ENCODE measurements at places on chromosomes 7 and 10.

DNA sequence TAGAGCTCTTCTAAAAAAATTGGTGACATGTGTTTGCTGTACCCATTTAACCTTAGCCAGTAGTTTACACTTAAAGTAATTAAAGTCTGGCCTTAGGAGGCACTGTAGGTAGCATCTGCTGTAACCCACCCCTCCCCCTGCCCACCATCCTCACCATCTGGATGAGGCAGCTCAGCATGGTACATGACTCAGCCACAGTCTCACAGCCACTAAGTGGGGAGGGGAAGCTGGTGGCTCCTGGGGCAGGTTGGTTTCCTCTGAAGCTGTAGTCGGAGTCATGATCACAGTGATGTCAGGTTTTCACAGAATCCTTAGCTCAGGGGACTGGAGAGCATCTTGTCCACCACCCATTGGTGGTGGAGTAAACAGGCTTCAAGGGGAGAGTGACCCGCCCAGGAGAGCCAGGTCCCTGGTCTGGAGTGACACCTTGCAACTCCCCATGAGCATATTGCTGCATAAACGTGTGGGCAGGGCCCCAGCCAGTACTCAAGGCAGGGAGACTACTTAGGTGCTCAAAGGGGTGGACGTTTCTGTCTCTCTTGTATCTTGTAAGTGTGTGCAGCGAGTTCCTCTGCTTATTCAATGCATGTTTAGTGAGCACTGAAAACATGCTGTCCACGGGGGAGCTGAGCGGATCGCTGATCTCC is 125.9 kb downstream of the GRK5 start:
- DNase-seq = no peak

DNA sequence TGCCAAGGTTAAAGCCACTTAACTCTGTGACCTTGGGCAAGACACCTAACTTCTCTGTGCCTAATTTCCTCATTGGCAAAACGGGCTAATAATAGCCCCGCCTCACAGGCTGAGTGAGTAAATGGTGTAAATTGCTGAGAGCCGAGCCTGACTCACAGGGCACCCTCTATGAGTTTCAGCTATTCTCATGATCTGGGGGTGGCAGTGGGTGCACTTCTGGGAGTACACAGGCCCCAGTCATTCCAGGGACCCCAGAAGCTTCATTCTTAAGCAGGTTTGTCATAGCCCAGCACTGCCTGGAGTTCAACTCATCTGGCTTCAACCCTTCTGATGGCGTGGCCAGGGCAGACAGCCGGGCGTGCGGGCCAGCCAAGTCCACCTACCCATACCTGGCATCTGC is 137.2 kb downstream of the GRID1 start:
- no peak for DNase-seq

GRCh38 chr7:108463613-108464012 is 7.4 kb upstream of the NRCAM start:
- no peak for DNase-seq

DNA sequence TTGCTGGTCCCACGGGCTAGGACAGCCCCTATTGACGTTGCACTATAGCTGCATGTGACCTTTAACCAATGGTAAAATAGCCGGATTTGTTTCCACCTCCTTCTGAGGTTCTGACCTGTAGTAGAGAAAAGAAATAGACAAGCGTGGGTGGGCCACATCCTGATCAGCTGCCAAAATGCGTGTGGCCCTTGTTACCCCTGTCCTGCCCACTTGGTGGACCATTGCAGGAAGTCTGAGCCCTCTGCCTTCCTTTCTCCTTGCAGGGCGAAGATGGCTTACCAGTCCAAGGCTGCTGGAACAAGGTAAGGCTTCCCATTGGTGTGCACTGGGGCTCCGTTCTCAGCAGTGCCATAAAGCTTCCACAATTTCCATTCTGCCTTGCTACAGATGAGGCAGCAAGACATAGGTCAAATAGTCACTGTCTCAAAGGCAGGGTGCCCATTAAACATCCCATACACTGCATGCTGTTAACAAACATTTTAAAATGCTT is 95.9 kb upstream of the MACROH2A2 start:
- DNase-seq = no peak

DNA sequence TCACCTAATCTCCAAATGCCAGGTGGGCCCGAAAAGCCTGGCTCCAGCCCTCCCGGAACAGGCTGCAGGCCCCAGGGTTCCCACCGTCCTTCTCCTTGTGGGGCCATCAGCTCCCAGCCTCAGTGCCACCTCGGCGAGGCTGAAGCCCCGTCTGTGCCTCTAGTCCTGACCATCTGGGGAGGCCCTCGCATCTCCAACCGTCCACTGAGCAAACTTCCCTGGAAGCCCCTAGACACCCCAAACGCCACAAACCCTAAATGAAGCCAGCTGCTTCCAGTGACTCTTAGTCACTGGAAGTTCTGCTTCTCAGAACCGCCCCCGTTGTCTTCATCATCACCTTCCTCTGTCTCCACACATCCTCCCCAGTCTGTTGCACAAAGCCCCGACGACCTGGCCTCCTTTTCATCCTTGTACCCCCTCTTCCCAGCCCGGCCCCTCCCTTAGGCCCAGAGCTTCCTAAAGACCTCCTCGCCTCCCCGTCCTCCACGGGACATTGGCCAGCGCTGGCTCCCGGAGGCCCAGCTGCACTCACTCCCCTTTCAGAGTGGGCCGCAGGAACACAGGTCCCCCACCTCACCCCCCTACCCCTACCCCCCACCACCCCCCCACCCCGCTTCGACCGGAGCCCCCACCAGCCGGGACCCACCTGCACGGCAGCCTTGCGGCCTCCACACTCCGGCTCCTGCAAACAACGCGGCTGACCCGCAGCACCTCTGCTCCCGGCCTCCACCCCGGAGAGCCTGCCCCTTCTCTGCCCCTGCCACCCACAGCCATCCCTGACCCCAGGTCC is 1.1 kb upstream of the DIP2C start:
- no peak for DNase-seq

- no peak for DNase-seq
These were observed 25.6 kb upstream of the TMEM196 start for GRCh38 chr7:19798986-19799385.

- no peak for DNase-seq
These were observed 6.3 kb downstream of the ACTL6B start for GRCh38 chr7:100649826-100650565.

DNA sequence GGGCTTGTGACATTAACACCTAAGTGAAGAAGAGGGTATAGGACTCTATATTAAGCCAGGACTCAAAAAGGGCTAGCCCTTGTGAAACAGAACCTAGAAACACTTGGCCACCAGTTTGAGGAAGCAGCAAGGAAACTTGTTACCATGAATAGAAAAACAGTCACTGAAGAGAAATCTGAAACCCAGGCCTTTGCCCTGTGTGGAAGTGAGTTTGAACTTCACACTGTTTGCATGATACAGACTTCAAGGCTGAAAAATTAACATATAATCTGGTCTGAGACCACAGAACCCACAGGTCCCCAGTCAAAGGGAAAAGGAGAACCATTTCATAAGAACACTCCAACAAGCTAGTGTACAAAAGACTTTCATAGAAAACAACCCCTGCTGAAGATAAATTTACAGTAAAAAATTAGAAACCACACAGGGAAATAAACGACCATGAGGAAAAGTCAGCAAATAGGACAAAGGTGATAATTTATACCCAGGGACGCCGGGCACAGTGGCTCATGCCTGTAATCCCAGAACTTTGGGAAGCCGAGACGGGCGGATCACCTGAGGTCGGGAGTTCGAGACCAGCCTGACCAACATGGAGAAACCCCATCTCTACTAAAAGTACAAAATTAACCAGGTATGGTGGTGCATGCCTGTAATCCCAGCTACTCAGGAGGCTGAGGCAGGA is 76.1 kb downstream of the SKIDA1 start:
- DNase-seq = no peak

DNA sequence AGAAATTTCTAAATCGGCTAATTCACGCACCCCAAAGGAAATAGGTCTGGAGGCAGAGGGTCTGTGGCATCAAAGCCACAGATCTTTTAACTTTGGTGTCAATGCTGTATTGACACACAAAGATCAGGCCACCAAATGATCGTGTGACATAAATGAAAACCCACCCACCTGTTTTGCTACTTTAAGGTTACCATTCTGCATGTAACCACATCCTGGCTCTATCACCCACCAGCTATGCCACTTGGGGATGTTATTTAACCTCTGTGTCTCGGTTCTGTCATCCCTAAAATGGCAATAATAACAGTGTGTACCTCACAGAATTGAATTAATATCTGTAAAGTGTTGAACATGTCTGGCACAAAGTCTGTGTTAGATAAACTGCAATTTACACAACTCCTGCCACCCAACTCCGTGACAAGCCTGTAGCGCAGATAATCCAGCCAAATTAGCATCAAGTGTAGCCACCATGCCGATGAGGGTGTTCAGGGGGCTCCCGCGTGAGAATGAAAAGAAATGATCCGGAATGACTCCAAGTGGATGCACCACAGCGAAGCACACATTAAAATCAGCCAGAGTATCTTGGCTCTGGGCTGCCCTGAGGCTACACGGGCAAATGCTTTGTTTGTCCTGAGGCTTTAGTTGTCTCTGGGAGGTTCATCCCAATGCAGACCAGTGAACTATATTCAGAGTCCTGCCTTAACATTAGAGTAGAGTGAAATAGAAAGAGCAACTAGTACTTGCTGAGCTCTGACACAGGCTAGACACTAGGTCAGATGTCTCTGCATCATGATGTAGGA is 158.4 kb upstream of the NEBL start:
- no peak for DNase-seq

DNA sequence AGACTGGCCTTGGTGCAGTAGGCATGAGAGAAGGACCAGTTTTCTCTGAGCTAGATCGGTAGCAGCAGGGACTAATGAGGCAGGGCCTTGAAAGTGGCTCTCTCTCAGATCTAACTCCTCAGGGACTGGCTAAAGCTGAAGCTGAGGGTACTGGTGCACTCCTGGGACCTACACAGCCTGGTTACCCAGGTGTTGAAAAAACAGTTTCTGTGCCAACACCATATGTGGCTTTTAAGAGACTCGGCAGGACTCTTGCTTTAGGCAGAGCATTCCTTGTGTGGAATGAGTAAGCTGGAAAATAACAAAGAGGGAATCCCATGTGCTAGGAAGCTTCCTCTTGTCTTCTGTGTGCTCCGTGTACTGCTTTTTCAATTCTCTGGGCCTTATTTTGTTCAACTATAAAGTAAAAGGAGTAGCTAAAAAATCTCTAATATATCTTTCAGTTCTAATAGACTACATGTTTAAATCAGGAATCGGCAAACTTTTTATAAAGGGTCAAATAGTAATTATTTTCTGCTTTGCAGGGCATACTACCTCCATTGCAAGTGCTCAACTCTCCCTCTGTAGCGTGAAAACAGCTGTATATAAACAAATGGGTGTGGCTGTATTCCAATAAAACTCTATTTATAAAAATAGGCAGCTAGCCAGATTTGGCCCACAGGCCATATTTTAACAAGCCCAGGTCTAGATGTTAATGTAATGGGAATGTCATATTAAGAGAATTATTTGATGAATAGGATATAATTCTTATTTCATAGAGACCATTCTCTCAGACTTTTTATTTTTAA is 186.1 kb upstream of the KAT6B start:
- DNase-seq = no peak

DNA sequence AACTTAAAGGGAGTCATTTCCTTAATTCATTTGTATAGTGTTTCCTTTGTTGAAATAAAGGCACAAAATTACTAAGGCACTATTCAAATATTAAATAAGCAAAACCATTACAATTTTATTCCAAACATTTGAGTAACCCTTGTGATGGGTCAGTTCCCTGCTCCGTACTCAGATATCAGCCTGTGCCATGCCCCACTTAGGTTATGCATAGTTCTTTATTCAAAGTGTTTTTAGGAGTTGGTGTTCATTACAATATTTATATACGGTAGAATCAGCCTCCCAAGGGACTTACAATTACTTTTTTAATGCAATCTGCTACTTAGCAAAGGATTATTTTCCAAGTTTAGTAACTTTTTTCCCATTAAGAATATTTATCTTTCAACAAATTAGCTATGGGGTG is 119.3 kb upstream of the SEMA3D start:
- no peak for DNase-seq

DNA sequence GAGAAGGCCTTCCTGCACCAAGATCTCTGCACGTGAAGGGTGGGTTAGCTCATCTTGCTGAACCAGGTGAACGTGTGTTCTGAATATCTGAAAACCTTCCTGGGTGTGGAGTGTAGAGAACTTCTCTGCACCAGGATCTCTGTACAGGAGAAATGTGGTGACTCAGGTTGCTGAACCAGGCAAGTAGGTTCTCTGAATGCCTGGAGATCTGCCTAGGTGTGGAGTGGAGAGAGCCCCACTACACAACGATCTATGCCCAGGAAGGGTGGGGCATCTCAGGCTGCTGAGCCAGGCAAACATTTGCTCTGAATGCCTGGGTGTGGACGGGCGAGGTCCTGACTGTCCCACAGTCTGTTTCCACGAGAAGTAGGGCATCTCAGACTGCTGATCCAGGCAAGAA is 1002.3 kb upstream of the KCND2 start:
- DNase-seq = no peak

GRCh38 chr10:132764108-132764507 is 21.8 kb downstream of the NKX6-2 start:
- no peak for DNase-seq

- no peak for DNase-seq
These were observed 26.6 kb downstream of the ARHGAP21 start for GRCh38 chr10:24697080-24697479.

DNA sequence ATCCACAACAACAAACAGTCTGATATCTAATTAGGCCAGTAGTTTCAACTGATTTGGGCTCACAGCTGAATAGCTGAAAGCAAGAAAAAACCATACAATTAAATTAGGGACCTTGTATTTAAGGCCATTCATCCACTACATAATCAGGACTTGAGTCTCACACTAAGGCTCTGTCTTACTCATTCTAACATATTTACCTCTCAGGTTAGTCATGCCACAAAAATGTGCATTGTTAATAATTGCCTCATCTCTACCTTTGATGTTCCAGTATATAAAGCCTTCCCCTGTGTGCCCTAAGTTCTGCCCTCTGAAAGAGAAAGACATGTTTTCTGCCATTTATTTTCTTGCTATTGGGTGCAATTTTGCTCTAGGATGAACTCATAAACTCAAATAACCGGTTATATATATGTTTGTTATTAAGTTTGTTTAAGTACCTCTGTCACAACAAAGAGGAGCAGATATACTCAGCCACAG is 5.3 kb upstream of the C1GALT1 start:
- DNase-seq = no peak

- DNase-seq = no peak
These were observed 3.4 kb upstream of the REPIN1 start for GRCh38 chr7:150365194-150365593.

Measured in immature natural killer cell (primary cell).